ENCODE measurements at places on chromosomes 4 and X.

GRCh38 chr4:46254788-46255187 is 130.9 kb upstream of the GABRG1 start:
- DNase-seq, result no peak

GRCh38 chrX:77597090-77597489 is 149.9 kb downstream of the FGF16 start:
- no peak for DNase-seq

DNA sequence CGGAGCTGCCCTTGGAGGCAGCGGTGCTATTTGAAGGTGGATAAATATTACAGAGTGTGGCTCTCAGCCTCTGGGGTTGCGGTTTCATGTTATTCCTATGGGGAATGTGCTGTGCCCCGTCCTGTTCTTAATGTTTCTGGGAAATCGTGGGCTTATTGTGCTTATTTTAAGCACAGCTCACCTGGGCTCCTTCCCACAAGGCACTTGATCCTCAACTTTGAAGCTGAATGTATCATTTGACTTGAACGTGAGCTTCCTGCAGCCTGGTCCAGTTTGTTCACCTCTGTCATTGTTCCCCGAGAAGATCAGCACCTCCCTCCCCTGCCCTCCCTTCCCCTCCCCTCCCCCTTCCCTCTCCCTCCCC is 3.9 kb downstream of the SORCS2 start:
- no peak for DNase-seq

DNA sequence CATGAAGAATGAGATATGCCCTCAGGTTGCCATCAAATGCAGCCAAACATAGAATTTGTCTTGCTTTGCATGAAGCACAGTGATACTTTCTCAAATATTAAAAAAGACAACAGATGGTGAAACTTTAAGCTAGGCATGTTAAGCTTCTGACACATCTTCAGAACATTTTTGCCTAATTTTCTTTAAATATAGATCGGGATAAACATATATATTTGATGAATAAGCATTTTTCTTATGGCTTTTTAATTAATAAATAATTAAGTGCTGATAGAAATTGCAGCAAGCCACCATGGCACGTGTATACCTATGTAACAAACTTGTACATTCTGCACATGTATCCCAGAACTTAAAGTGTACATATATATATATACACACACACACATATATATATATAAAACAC is 831.2 kb upstream of the PCDH10 start:
- no peak for DNase-seq

DNA sequence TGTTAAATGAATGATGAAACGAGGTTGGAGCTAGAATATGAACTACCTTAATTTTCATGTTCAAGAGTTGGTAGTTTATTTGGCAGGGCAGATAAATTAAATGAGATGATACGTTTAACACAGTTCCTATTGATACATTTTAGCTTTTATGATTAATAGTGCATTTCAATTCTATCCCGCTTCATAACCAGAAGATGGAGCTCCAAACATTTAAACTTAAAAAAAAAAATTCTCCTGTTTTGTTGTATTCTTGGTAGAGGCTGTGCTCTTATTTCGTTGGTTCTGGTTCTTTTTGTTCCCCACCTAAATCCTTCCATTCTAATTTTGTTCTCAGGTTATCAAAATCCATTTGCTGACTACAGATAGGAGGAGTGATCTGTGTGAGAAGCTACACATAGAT is 71.8 kb upstream of the PTPN13 start:
- DNase-seq, result no peak
